ENCODE measurements at places on chromosomes 7 and 10.

- DNase-seq, result no peak
Observed at GRCh38 chr7:128108129-128108528, 76.9 kb upstream of the LRRC4 start.

GRCh38 chr10:78972160-78972946, 96.4 kb upstream of the ZMIZ1 start:
- peak; percentile 47 for DNase-seq

DNA sequence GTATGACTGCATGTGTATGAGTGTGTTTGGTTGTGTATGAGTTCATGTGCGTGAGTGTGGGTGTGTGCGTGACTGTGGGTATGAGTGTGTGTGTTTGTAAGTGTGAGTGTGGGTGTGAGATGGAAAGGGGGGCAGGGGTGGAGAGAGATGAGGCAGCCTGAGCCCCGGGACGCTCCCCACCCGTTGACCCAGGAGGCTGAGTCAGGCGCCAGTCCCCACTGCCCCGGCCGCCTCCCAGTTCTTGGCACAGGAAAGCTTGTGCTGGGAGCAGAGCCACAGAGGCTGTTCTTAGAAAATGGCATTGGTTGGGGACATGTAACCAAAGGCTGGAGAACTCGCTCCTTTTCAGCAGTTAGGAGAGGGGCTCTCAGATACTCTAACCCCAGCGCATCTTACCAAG, 27.8 kb upstream of the NUB1 start:
- DNase-seq, result no peak

GRCh38 chr10:32963096-32963495, 5.1 kb upstream of the ITGB1 start:
- DNase-seq, result no peak

- no peak for DNase-seq
Observed at GRCh38 chr10:21926358-21926925, 77.1 kb downstream of the DNAJC1 start.

GRCh38 chr10:112369495-112370423, 4.2 kb upstream of the ACSL5 start:
- no peak for DNase-seq

DNA sequence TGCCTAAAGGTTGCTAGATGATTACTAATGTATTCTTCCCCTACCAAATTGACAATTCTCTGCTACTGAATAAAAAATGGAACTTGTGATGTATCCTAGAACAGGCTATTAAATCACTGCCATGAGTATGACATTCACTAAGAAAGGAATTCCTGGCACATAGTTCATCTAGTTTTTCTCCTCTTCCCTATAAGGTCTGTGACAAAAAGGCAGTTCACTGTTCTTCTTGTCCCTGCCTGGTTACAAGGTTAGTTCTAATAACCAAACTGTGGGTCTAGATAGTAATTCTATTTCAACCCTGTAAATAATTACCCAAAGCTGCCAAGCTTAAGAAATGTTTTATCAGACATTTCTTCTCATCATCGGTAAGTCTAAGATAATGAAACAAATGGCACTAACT, 245.6 kb downstream of the BICC1 start:
- no peak for DNase-seq

DNA sequence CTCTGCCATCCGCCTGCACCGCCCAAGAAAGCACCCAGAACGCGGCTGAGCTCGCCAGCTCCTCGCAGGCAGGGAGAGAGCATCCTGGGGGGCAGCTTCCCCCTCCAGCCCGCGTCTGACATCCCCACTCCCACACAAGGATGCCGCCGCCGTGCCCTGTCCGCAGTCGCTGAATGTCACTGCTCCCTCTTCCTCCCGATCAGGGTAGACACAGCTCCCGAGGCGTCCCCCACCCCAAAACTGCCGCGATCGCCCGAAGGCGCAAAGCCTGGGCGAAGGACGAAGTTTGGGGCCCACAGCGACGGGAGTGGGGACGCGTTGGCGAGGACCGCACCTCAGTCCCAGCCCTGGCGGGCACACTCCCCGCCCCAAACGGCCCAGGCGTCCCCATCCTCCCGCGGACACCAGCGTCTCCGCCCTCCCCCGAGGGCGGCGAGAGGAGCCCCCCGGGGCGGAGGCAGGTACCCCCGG, 1.5 kb upstream of the KAT6B start:
- no peak for DNase-seq

DNA sequence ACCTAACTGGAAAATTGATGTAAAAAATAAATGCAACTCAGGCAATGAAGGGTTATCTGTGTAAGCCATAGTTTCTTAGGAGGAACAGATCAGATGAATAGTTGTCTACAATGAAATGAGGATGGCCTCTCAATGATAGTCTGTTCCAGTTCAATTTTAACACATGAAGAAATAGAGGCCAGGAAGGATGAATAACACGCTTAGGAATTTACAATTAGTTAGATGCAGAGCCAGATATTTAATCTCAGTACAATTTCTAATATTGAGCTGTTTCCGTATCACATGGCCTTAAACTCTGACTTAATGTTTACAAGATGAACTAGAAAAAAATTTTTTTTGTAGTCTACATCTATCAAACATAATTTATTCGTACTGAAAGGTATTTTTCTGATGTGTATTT, 176.6 kb downstream of the GALNT11 start:
- DNase-seq, result no peak

DNA sequence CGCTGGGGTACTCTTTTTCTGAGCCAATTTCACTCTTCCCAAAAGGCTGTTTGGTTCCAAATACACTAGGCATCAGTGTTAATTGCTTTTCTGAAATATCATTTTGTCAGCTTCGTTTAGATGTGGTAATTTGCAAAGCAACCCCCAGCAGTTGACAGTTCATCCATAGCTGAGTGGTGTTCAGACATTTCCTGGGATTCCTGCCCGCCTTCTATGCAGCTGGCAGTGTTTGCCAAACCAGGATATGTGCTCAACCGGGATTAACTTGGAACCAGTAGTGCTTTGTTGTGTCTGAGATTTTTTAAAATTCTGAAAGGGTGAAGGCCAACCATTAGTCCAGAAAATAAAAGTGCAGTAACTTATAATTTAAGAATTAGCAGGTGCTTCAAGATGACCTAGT, 25.2 kb upstream of the MKLN1 start:
- DNase-seq, result no peak

DNA sequence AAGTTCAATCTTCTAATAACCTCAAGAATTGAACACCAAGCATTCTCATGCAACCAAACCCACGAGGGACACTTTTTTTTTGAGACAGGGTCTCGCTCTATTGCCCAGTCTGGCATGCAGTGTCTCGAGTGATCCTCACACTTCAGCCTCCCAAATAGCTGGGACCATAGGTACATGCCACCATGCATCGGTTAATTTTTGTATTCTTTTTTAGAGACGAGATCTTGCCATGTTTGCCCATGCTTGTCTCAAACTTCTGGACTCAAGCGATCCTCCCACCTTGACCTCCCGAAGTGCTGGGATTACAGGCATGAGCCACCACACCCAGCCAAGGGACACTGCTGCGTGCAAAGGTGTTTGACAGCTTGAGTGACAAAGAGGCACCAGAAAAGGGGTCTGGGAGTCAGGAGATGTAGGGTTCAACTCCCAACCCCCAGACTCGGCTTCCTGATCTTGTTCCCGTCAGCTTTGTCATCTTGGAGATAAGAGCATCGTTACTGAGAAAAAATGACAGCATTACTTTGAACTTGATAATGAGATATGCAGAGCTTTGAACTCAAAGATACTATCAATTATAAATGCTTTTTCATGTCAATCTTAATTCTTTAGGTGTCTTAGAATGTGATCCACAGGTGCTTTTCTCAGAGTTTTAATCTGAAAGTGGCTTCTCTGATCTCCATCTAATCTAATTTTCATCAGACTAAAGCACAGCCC, 1.6 kb upstream of the CYTH3 start:
- DNase-seq, result no peak

DNA sequence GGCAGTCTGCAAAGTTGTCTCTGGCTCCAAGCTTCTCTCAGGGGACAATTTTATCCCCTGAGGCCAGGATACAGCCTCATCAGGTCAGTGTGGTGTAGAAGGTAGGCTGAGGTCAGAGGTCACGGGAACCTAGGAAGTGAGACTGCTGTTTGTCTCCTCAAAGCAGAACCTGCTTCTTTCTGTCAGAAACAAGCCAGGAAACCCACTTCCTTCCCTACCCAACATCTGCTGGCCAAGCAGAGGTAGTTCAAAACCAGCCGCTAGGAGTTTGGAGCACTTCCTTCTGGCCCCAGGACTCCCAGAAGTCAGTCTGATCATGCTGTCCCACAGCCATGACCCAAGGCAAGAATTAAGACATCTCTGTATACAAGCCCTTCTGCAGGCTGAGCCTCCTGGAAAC, 12.2 kb downstream of the CLRN3 start:
- DNase-seq, result no peak

DNA sequence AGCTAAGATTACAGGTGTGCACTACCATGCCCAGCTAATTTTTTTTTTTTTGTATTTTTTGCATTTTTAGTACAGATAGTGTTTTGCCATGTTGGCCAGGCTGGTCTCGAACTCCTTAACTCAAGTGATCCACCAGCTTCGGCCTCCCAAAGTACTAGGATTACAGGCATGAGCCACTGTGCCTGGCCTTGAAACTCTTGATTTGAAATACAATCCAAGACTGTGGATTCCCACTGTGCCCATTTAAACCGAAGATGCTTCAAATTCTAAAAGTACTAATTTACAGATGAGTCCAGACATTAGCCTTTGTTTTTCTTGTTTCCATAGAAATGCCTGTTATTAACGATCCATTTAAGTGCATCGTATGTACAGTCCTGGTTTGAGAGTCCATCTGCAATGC, 130.9 kb downstream of the CACNA2D1 start:
- no peak for DNase-seq

DNA sequence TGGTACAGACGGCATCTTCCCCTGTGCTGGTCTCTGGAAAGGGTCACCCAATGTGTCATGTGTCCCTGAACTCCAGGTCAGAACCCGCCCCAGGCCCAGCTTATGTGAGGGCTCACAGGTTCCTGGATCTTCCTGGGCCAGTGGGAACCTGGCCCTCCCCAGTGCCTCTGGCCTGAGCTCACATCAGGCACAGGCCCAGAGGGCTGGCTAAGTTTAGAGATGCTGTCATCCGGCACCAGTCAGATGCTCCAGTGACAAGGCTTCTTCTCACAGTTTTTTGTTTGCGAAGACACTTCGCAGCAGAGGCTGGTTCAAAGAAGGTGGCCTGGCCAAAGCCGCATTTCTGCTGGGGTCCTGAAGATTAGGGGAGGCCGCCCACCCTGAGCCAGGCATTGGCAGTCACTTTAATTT, 11.8 kb downstream of the CAMK2B start:
- DNase-seq, result no peak

GRCh38 chr7:1883834-1884582, 213.9 kb downstream of the ELFN1 start:
- DNase-seq, result peak; percentile 83

- peak; percentile 73 for DNase-seq
Observed at GRCh38 chr10:930625-931325, 730 bp downstream of the LARP4B start.

- no peak for DNase-seq
Observed at GRCh38 chr10:79413196-79413595, 32.2 kb downstream of the ZCCHC24 start.

Data from iPS-NIHi11 (cell line).